Glutamatergic neuron (in vitro differentiated cells): ENCODE measurements at places on chromosomes 2 and 18. TPM values are rescaled to one million over a fixed set of nuclear protein-coding genes. Genes with fewer than 3 reads are reported as not detected.

Gene FRZB
- total RNA-seq, result 2.2 TPM

Gene LAMA3
- 2.1 TPM for total RNA-seq

Gene UGT1A9
- total RNA-seq, result not detected

Gene CRACDL
- 2.1 TPM for total RNA-seq

Gene MC2R
- not detected for total RNA-seq

Gene ESPNL
- total RNA-seq, result 0.81 TPM

Gene PDE11A
- total RNA-seq, result 0.27 TPM

Gene LBX2
- total RNA-seq, result 0.96 TPM

Gene ZC3H6
- total RNA-seq, result 14.0 TPM

Gene GALR1
- total RNA-seq, result 0.49 TPM

Gene RAB17
- not detected for total RNA-seq
